ENCODE measurements at places on chromosomes 5 and 9. TPM values are rescaled to one million over a fixed set of nuclear protein-coding genes. Genes with fewer than 3 reads are reported as not detected.

ANKRD55 gene
- 3.7 TPM for total RNA-seq

PHF24 gene
- total RNA-seq: under 0.01 TPM

GRCh38 chr5:28164568-28164967 is 1126.2 kb upstream of the CDH9 start:
- no peak for DNase-seq

SPATA31C1 gene
- not detected for total RNA-seq

ANKRD31 gene
- under 0.01 TPM for total RNA-seq

SPINK4 gene
- total RNA-seq: not detected

GRCh38 chr9:37575511-37575914 is 667 bp downstream of the FBXO10 start:
- no peak for DNase-seq

EIF4EBP3 gene
- 2.3 TPM for total RNA-seq

FKTN gene
- total RNA-seq: 7.7 TPM

MVB12B gene
- 16.3 TPM for total RNA-seq

GRCh38 chr5:34804913-34805312 is 34.1 kb upstream of the TTC23L start:
- no peak for DNase-seq
